Stimulated activated CD4-positive, alpha-beta T cell treated with anti-CD3 and anti-CD28 coated beads, TNF-alpha, amount 100 ng/mL, for 24 hours (primary cell): ENCODE measurements at places on chromosomes 5 and 9.

DNA sequence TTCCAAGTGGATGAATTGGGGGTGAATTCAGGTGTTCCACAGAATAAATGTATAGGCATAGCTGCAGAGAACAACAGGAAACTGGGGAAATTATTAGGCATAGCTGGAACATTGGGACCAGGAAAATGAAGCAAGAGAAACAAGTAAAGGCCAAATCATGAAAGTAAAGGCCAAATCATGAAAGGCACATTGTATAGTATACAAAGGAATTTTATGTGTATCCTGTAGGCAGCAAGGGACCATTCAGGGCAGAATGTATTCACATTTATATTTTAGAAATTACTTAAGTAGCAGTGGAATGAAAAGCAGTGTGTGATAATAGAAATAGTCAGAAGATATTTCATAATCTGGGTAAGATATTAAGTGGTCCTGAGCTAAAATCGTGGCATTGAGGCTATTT lies 127.3 kb upstream of the GRHPR start:
- DNase-seq, result no peak

GRCh38 chr9:107612136-107612535 lies 122.6 kb upstream of the KLF4 start:
- DNase-seq, result no peak

- DNase-seq, result no peak
Observed at GRCh38 chr5:150595466-150596031, 44.9 kb upstream of the SYNPO start.

GRCh38 chr5:74035521-74035937 lies 409.5 kb downstream of the ARHGEF28 start:
- no peak for DNase-seq

- no peak for DNase-seq
Observed at GRCh38 chr9:32456564-32456963, 69.4 kb downstream of the RIGI start.

GRCh38 chr5:122304471-122305215 lies 7.4 kb upstream of the SNCAIP start:
- DNase-seq, result no peak

DNA sequence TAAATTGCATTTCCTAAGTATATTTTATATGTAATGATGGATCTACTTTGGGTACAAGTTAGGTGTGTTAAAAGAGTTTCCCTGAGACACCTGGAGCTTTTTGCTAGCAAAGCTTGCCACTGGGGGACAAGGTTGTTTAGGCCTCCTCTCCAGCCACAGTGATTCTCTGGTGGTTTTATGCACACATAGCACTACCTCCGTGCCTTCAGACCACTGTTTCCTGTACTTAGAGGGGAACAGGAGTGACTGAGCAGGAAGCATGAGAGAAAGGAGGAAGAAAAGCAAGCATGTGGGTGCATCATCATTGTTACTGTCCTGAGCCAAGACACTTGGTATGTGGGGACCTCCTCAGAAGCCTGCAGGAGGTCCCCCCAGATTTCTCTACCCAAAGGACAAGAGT lies 272.1 kb downstream of the RASEF start:
- DNase-seq, result no peak

- no peak for DNase-seq
Observed at GRCh38 chr9:84748112-84748511, 78.6 kb downstream of the NTRK2 start.

DNA sequence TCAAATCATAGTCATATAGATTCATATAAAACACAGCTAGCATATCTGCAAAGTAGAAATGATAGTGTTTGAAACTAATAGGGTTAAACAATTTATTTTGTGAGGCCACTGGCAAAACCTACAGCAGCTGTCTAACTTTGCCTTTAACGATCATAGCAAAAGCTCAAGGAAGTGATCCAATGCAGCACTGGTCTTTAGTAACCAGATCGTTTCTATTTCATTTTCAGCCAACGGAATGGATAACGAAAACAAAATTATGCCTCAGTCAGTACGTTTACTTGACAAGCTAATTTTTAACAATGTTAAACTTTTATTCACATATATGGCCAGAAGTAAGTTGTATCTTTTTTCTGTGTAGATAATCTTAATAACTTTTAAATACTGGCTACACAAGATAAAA lies 17.7 kb downstream of the MLLT3 start:
- DNase-seq, result no peak

DNA sequence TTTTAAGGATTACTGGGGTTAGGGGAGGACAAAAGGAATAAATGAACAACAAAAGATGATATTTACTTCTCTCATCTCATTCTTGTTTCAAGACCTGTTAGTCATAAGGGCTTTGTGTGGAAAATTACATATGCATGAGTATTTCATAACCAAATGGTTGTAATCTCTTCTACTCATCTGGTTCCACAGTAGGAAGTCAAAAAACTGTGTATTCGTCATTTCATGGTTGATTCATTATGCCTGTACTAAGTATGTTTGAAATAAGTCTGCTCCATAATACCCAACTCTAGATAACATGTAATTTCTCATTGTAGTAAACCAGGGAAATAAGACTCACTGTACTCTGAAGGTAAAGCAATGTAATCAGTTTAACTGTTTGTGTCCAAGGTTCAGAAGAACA lies 212.9 kb downstream of the ARRDC3 start:
- no peak for DNase-seq

DNA sequence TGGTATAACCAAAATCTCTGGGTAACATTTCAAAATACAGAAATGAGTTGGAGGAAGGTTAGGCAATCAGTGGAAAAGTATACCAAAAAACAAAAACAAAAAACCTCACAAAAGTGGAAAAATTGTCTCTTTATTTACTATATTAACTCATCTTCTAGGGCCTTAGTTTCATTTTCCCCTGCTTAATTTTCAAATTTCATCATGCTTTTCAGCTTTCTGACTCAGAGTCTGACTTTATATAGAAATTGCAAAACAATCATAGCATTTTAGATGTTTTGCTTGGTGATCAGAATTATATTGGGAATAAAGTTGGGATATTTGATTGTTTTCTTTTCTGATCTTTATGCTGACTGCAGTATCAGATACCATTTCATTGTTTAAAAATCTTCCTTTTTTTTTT lies 257.0 kb upstream of the PRR16 start:
- DNase-seq, result no peak

- no peak for DNase-seq
Observed at GRCh38 chr5:61304590-61305381, 27.3 kb upstream of the ZSWIM6 start.

- DNase-seq, result no peak
Observed at GRCh38 chr9:5893591-5894236, 3.0 kb downstream of the MLANA start.

GRCh38 chr9:6889868-6890267 lies 132.1 kb downstream of the KDM4C start:
- no peak for DNase-seq

DNA sequence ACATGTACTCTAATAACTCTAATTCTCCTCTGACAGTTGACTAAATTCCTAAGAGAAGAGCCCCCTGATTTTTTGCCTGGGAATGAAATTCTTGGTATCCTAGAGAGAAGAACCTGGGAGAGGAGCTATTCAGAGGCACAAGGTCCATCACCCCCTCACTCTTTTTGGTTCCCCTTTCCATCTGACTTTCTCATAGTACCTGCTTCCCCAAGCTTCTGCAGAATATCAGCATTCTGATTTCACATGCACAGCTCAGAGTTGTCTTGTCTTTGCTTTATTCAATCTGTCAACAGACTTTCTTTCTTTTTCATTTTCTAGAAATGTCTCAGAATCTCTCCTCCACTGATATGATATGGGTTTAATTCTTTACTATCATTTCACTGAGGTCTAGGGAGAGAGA lies 141.5 kb upstream of the FBXL17 start:
- no peak for DNase-seq

- no peak for DNase-seq
Observed at GRCh38 chr5:15604986-15605385, 105.0 kb downstream of the FBXL7 start.

GRCh38 chr5:91126888-91127287 lies 256.2 kb downstream of the ARRDC3 start:
- DNase-seq, result no peak

DNA sequence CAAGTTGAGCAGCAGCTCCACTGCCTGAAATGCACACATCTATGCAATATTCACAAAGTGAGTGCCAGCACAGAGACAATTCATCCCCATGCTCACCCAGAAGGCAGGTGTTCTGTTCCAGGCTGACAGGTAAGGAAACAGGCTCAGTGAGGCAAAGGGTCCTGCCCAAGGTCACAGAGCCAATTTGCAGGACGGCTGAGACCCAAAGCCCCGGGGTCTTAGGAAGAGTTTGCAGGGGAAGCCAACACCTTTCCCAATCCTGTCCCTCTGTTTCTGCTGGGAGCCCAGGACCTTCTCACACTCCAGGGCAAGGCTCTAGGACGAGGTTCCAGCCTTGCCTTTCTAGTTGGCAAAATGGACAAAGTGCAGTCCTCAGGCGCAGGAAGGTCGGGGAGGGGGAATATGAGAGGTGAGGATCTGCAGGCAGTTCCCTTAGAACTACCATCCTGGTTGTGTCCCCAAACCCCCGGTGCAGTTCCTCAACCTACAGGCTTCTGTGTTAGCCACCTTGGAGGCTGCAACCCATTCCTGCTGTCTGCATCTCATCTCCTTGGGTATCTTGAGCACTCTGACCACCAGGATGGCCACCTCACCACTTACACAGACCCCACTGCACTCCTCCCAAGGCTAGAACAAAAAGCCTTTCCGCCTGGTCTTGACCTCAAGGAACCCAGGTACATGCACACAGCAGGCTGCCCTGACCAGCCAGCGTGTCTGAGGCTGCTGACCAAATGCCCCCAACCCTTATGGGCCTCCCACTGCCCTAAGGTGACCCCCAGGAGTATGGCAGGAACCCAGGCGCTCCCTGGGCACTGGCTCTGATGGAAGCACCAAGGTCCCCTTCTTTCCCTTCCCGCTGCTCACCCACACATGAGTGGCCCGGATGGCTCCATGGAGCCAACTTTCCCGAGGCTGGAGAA lies 1.9 kb upstream of the BRD3 start:
- no peak for DNase-seq

- DNase-seq, result no peak
Observed at GRCh38 chr9:98943682-98944056, at the start of gene COL15A1. TSS of gene COL15A1 (plus strand) at chr9:98943907. CDS start at chr9:98944062, 155 bp downstream.

- no peak for DNase-seq
Observed at GRCh38 chr5:39759701-39760100, 334.9 kb upstream of the DAB2 start.

GRCh38 chr9:135952664-135953206 lies 8.4 kb downstream of the UBAC1 start:
- DNase-seq, result no peak

DNA sequence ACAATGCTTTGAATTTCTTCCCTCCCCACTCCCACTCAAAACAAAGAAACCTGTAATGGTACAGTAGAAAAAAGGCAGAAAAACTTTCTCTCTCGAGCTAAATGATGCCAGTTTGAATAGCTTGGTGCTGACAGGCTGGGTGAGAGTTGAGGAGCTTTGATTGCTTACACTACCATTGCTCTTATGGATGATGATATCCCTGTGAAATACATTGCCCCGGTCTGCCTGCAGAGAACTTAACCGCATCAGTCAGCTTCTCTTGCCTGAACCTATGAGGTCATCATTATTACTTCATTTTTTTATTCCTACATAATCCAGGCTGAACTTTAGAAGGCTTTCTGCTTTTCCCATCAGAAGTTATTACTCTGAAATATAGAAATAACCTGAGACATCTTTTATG lies 69.3 kb downstream of the ISL1 start:
- no peak for DNase-seq

DNA sequence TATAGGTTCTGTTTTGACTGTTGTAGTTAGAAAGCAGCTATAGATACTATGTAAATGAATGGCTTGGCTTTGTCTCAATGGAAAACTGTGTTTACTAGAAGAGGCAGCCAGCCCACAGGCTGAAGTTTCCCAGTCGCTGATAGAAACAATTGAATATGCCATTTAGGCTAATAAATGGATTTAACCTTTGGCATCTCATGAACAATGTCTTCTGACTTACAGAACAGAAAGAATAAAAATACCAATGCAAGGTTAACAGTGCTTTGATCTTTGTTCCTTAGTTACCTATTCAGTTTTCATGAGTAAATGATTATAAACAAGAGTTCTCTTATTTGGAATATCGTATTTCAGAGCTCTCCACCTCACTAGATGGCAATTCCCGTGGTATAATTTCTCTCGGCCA lies 120.6 kb downstream of the PAM start:
- DNase-seq, result no peak

DNA sequence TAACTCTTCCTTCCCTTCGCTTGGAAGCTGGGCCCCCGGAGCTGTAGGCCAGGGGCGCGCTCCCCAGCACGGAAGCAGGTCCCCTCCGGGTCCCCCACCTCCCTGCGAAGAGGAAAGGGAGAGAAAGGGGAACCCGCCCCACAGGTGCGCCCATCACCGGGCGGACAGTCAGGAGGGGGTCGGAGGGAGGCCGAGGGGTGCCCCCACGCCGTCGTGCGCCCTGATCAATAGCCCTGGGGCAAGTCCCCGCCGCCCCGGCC lies 793 bp downstream of the AGPAT2 start:
- no peak for DNase-seq

DNA sequence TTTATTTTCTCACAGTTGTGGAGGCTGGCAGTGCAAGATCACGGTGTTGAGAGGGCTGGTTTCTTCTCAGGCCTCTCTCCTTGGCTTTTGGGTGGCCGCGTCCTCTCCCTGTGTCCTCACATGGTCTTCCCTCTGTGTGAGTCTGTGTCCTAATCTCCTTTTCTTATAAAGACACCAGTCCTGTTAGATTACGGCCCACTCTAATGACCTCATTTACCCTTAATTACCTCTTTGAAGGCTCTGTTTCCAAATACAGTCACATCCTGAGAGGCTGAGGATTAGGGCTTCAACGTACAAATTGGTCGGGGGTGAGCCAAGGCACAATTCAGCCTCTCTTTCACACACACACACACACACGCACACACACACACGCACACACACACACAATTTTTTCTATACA lies 73.0 kb downstream of the UGCG start:
- DNase-seq, result no peak

- no peak for DNase-seq
Observed at GRCh38 chr9:135260221-135261180, 173.0 kb downstream of the OLFM1 start.

DNA sequence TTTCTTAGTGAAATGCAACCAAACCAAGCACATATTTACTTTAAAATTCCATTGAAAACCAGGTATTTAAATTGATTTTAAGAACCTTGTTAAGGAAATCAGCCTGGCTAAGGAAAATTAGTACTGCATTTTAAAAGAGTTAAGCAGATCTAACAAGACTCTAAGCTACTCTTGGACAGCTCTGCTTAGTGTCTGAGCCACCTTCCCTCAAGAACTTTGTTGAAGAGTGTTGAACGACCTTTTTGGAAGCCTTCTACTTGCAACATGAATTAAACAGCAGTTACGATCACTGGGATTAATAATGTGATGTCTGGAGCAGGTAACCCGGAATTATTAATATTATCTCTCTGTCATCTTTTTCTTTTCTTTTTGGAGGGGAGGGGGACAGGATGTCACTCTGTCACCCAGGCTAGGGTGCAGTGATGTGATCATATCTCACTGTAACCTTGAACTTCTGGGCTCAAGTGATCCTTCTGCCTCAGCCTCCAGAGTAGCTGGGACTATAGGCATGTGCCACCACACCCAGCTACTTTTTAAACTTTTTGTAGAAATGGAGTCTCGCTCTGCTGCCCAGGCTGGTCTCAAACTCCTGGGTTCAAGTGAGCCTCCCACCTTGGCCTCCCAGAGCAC lies 74.7 kb downstream of the ANKRD55 start:
- DNase-seq, result no peak
